ENCODE measurements at places on chromosomes 12 and 14.

DNA sequence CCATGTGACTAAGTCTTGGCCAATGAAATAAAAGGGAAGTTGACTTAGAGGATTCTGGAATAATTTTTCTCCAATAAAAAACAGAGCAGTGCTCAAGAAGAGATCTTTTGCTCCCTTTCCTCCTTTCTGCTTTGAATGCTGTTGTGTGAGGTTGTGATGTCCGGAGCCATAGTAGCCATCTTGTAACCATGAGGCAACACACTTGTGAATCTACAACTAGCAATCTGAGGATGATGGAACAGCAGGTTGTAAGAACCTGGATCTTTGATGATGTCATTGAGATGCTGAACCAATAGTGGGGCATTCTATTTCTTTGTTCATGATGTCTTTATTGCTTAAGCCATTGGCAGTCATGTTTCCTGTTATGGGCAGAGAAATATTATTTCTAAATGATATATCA lies 230.0 kb upstream of the SRRM4 start:
- H3K27ac ChIP-seq = no peak overlapping the region
- no peaks in the 10 kb centered on the region for H3K36me3 ChIP-seq
- DNase-seq = no peak
- no peak overlapping the region for H3K4me3 ChIP-seq
- no peaks in the 10 kb centered on the region for H3K27me3 ChIP-seq
- H3K4me1 ChIP-seq = no peaks in the 10 kb centered on the region

DNA sequence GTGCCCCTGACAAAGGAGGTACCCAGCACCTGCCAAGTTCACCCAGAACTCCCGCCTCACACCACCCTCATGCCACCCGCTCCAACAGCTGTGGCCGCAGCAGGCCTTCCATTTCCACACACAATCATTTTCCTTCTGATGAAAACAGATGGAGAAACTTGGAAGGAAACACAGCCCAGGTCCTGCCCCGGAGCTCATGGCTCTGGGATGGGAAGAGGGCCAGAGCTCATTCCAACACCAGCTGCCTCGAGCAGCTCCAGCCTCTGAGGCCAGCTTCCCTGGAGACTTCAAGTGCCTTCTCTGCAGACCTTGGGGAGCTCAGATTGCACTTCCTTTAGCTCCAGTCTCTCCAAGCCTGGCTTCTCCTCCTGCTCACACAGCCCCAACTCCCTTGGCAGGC lies 55.1 kb upstream of the CMKLR1 start:
- H3K27ac ChIP-seq = no peak overlapping the region
- no peaks in the 10 kb centered on the region for H3K36me3 ChIP-seq
- H3K27me3 ChIP-seq = no peaks in the 10 kb centered on the region

DNA sequence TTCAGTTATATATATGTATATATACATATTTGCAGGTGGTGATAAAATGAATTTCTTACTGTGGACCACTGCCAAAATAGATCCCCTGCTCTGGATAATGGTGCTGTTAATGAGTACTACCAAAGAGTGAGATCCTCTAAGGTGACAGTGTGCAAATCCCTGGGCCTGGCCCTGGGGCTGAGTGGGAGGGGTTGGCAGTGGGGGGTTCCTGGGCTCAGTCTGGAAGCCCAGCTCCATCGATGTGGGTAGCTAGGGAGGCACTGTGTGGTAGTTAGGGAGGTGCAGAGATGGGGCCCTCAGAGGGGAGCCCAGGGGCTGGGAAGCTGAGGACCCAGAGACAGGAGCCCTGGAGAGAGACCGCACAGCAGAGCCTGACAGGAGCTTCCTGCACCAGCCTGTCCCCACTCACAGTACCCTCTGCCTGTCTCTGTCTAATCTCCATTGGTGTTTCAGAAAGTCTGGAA lies 9.1 kb downstream of the KRT8 start:
- H3K4me3 ChIP-seq = no peak overlapping the region

- no peak overlapping the region for H3K27ac ChIP-seq
- no peak overlapping the region for H3K4me3 ChIP-seq
- H3K27me3 ChIP-seq = no peaks in the 10 kb centered on the region
- no peak for DNase-seq
- H3K4me1 ChIP-seq = no peaks in the 10 kb centered on the region
Measured at GRCh38 chr14:101065696-101066694, 162.5 kb upstream of the RTL1 start.

- no peak overlapping the region for H3K27ac ChIP-seq
- no peak overlapping the region for H3K4me3 ChIP-seq
- no peaks in the 10 kb centered on the region for H3K36me3 ChIP-seq
- no peak for DNase-seq
Measured at GRCh38 chr12:1339618-1340319, 254.6 kb downstream of the FBXL14 start.

GRCh38 chr12:31205054-31205453 lies 120.9 kb downstream of the SINHCAF start:
- no peaks in the 10 kb centered on the region for H3K27me3 ChIP-seq
- H3K4me3 ChIP-seq = no peak overlapping the region
- H3K4me1 ChIP-seq = peaks cover 7% of the 10 kb centered on the region
- no peak overlapping the region for H3K27ac ChIP-seq
- DNase-seq = no peak

DNA sequence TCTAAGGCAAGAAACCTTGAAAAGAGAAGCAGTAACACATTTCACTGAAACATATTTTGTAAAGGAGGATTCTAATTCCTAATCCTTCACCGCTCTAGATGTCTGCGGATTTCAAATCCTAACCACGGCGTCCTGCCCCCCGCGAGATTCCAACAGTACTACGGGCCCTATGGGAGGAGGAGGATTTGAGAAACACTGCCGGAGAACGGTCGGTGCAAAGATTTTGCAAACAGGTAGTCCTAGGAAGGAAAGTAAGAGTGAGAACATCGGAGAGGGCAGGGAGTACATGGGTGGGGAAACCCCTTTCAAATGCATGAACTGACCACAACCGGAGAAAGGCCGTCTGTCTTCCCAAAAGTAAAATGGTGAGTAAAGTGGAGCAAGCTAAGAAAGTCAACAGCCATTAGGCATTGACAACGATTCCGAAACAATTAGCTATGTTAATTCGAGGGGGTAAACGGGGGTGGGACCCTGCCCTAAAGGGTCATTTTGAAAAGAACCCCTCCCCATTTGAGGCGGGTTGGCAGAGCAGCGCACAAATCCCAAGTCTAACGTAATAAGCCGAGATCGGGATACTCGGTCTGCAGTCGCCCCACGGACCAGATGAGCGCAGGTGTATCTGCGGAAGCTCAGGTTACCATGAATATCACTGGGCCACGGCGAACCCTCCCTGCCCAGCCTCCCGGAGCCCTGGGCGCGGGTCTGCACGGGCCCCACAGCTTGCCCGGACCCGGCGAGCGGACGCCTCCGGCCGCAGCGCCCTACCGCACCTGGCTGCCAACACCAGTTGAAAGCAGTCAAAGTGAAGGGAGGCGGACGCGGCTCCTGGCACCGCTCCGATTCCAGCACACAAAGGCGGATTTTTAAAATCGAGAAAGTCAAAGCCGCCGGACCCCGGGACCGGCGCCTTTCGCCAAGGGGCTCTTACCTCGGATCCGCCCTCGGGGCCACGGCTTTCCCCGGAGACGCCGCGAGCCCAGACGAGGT lies 662 bp downstream of the EPS8 start:
- H3K27me3 ChIP-seq = peaks cover 54% of the 10 kb centered on the region
- no peaks in the 10 kb centered on the region for H3K36me3 ChIP-seq
- peaks cover 11% of the 10 kb centered on the region for H3K4me1 ChIP-seq

- no peak for DNase-seq
- no peaks in the 10 kb centered on the region for H3K36me3 ChIP-seq
- H3K27ac ChIP-seq = no peak overlapping the region
- H3K4me1 ChIP-seq = peaks cover 4% of the 10 kb centered on the region
- H3K4me3 ChIP-seq = no peak overlapping the region
- no peaks in the 10 kb centered on the region for H3K27me3 ChIP-seq
Measured at GRCh38 chr12:89516633-89517032, 8.0 kb downstream of the GALNT4 start.

DNA sequence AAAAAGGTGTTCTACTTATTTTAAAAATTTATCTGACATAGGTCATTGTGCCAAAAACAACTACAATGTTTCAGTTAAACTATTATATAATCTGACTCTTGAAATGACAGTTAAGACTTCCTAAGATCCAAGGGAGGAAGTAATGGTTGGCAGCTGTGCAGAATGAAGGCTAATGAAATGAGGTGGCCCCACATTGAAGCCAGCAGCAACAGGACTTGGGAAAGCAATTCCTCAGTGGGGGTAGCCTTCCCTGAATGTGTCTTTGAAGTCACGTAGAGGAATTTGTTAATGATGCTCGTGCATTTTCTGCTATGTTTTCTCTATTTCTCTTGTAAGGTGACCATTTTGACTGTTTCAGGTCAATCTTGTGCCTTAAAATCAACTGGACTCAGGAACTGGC lies 162.4 kb upstream of the DAAM1 start:
- H3K27ac ChIP-seq = no peak overlapping the region
- H3K27me3 ChIP-seq = no peaks in the 10 kb centered on the region
- no peak overlapping the region for H3K4me3 ChIP-seq
- no peak for DNase-seq
- peaks cover 15% of the 10 kb centered on the region for H3K4me1 ChIP-seq

DNA sequence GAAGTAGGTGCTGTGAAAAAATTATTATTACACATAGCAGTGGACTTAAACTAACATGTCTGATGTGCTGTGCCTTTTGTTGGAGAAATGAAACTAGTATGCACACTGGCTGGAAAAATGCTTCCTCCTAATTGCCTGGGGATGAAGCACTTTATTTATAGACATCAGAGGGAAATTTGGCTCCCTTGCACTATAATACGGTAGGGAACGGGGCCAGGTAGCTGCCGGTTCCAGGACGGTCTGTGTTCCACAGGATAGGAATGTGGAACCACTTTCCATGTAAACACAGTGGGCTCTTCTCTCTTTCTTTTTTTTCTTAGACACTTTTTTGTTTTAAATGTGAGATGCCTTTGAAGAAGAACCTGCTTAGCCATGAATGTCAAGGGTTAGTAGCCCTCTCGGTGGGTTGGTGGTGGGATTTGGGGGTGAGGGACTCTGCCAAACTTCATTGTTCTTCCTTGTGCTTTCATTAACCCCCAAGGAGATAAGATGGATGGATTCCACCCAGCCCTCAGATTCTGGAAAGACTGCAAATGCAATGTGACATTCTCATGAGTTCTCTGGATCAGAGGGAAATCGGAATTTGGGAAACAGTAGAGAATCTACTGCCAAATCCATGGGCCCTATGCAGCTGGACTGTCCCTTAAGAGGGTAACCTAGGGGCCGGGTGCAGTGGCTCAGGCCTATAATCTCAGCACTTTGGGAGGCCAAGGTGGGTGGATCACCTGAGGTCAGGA lies 58.0 kb upstream of the GSC start:
- no peak overlapping the region for H3K4me3 ChIP-seq
- H3K27ac ChIP-seq = no peak overlapping the region
- H3K27me3 ChIP-seq = no peaks in the 10 kb centered on the region
- DNase-seq = no peak

DNA sequence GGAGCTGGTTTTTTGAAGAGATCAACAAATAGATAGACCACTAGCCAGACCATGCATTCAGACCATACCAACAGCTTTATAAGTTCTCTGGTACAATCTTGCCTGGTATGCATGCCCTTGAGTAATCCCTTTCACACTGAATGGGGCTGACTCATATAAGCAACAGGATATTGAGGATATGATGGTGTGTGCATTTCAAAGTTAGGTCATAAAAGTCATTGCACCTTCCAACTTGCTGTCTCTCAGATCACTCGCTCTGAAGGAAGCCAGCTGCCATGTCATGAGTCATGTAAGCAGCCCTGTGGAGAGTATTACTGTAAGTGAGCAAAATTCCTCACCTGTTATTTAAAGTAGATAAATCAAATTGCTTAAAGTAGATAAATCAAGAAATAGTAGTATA lies 45.0 kb upstream of the OR6J1 start:
- H3K27me3 ChIP-seq = no peaks in the 10 kb centered on the region
- no peak overlapping the region for H3K4me3 ChIP-seq
- H3K36me3 ChIP-seq = no peaks in the 10 kb centered on the region
- peaks cover 16% of the 10 kb centered on the region for H3K4me1 ChIP-seq

- no peak overlapping the region for H3K4me3 ChIP-seq
- no peaks in the 10 kb centered on the region for H3K36me3 ChIP-seq
- no peaks in the 10 kb centered on the region for H3K27me3 ChIP-seq
- H3K27ac ChIP-seq = no peak overlapping the region
Measured at GRCh38 chr12:13937735-13938134, 43.7 kb downstream of the GRIN2B start.

- H3K4me3 ChIP-seq = no peak overlapping the region
- H3K36me3 ChIP-seq = no peaks in the 10 kb centered on the region
- H3K27ac ChIP-seq = no peak overlapping the region
- no peak for DNase-seq
- no peaks in the 10 kb centered on the region for H3K27me3 ChIP-seq
- H3K4me1 ChIP-seq = no peaks in the 10 kb centered on the region
Measured at GRCh38 chr12:8644345-8645248, 18.0 kb downstream of the MFAP5 start.

DNA sequence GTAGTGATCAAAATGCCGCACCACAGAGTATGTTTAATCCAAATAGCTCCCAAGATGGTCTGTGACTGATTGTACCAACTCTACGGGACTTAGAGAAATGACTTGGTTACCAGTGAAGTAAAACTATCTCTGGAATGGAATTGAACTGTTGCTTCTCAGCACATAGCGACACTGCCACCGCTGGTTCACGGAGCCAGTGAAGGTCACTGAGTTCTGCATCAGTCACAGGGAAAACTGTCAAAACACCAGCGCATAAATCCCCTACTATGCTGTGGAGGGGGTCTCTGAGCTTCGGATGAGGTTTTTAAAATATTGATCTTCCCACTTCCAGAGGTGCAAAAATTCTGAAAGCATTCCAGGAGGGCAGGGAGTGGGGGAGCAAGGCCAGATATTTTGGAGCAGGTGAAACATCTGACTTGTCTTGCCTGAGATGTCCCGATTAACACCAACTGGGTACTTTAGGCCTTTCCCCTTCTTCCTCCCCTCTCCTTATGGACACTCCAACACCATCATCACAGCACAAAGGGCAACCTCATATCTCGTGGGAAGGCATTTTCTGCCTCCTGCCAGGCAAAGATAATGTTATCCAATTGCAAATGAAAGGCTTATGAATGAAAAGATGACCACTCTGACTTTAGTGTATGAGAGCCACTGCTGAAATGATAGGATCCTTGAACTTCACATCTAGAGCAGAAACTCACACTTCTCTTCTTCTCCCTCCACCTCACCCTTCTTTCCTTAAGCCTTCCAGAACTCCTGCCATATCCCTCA lies 2.0 kb upstream of the PLXNC1 start:
- peaks cover 5% of the 10 kb centered on the region for H3K4me1 ChIP-seq
- H3K36me3 ChIP-seq = no peaks in the 10 kb centered on the region
- no peak overlapping the region for H3K4me3 ChIP-seq
- peaks cover 51% of the 10 kb centered on the region for H3K27me3 ChIP-seq

DNA sequence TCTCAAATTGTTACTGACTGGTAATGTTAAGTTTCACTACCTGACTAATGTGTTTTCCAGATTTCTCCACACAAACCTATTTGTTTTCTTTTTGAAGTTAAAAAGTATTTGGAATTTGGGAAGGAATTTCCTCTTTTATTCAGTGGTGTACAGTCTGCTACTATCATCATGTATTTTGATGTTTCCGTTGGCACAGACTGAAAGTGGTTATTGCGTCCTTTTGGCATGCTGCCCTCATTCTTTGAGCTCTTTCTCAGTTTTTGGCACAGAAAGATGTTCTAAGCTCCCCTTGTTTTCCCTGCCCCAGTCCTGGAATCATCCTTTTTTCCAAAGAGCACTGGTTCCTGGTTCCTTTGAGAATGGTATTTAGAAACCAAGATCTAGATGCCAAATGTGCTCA lies 31.4 kb upstream of the RTRAF start:
- DNase-seq = no peak
- peaks cover 12% of the 10 kb centered on the region for H3K4me1 ChIP-seq
- no peaks in the 10 kb centered on the region for H3K36me3 ChIP-seq
- no peaks in the 10 kb centered on the region for H3K27me3 ChIP-seq
- no peak overlapping the region for H3K4me3 ChIP-seq
